Right atrium auricular region (tissue), 2 donors: ENCODE measurements at places on chromosomes 12 and 14.
A peak's percentile ranks its signal among the peaks of the same experiment; 100 is the strongest.

DNA sequence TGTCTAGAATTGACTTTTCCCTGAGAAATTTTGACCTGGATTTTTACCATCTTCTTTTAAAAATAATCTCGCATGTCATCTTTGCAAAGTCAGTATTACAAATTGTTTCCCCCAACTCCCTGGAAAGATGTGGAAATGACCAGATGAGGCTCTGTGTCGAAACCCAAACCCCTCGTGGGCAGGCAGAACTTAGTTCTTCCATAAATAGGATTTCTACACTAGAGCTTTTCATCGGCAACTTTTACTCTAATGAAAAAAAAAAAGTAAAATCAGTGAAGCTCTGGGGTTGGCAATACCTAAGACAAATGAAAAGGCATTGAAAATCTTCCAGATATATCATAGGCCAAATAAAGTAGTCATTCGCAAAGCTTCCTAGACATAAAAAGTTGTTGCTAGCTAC is 17.0 kb downstream of the SSPN start:
- DNase-seq: no peak

DNA sequence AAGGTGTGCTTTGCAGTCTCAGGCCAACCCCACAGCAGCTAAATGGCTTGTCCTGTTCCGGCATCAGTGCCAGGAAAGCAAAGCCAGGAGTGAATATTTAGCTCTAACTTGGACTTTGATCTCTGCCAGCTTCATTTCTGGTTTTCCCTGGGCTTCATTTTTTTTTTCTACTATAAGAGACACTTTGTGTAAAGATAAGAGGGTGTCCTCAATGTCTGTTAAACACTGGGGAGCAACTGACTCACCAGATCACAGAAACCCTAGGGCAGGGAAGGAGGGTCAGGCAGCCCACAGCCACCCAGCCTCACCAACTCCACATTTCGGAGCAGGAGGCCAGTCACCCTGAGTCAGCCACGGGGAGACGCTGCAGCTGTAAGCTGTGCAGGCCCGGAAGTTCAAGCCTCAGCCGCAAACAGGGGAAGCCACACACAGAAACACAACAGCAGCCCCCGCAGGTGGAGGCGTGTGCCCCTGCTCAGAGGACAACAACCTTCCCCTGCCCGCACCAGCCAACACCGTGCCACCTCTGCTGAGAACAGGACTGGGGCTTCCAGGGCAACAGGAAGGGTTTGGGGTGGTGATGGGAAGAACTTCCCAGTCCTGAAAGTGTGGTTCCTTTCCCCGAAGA is 6.3 kb downstream of the TNFRSF1A start:
- peak; percentile 86 for DNase-seq

- no peak for DNase-seq
These were observed 58.4 kb downstream of the SOX5 start for GRCh38 chr12:23891115-23891514.

GRCh38 chr12:95615749-95616148 is 64.5 kb upstream of the USP44 start:
- no peak for DNase-seq

GRCh38 chr12:3520168-3520567 is 29.2 kb downstream of the PRMT8 start:
- DNase-seq: no peak
